ENCODE measurements at places on chromosomes 2 and 18. TPM values are rescaled to one million over a fixed set of nuclear protein-coding genes. Genes with fewer than 3 reads are reported as not detected.

The CASP10 gene
- 37.0 TPM for total RNA-seq

The MC2R gene
- not detected for total RNA-seq

The SLC39A6 gene
- total RNA-seq, result 23.3 TPM

The TCF7L1 gene
- 2.9 TPM for total RNA-seq

The RFX8 gene
- total RNA-seq, result not detected

The CRACDL gene
- 17.9 TPM for total RNA-seq

The MYO7B gene
- 637 TPM for total RNA-seq

The EFEMP1 gene
- 27.7 TPM for total RNA-seq

The STPG4 gene
- total RNA-seq, result not detected

The GBX2 gene
- total RNA-seq, result not detected

The PLGLB1 gene
- total RNA-seq, result 8.9 TPM

The PTPRN gene
- 0.60 TPM for total RNA-seq

The SLC5A7 gene
- 0.41 TPM for total RNA-seq
